CD4-positive, alpha-beta T cell (primary cell): ENCODE measurements at places on chromosomes 11 and 22. TPM values are rescaled to one million over a fixed set of nuclear protein-coding genes. Genes with fewer than 3 reads are reported as not detected.

DNA sequence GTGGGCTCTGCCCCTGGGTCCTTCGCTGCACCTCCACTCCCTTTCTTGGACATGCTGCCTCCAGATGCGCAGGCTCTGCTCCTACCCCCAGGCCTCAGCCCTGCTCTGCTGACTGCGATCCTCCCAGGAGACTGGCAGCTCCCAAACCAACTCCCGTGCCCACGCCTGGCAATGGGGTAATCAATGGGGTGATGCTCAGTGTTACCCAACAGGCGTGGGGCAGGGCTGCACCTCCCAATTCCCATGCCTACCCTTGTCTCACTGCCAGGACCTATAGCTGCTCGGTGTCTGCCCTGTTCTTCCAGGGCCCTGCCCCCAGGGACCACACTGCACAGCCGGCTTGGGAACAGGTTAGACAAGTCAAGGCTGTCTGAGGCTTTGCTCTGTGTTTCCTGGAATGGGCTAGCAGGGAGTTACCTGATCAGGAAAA, at the start of gene ALDH3B2:
TSS of gene ALDH3B2 (minus strand) at position 182 of the 430 bp plus-strand sequence. CDS start 7,688 bp downstream, outside the sequence.
- DNase-seq = no peak
- no peaks in the 10 kb centered on the region for H3K36me3 ChIP-seq
- no peaks in the 10 kb centered on the region for H3K4me1 ChIP-seq
- H3K27ac ChIP-seq = no peak within 1 kb of the TSS

Gene C11orf91
- not detected for total RNA-seq

- no peak overlapping the region for H3K4me3 ChIP-seq
- H3K27me3 ChIP-seq = peaks cover under 1% of the 10 kb centered on the region
- H3K36me3 ChIP-seq = no peaks in the 10 kb centered on the region
- peaks cover 16% of the 10 kb centered on the region for H3K4me1 ChIP-seq
- H3K27ac ChIP-seq = no peak overlapping the region
These were observed 80.3 kb downstream of the FBLN1 start for GRCh38 chr22:45582955-45583320.

Gene MYBPC3
- total RNA-seq = not detected

Gene PRR33
- total RNA-seq = not detected

DNA sequence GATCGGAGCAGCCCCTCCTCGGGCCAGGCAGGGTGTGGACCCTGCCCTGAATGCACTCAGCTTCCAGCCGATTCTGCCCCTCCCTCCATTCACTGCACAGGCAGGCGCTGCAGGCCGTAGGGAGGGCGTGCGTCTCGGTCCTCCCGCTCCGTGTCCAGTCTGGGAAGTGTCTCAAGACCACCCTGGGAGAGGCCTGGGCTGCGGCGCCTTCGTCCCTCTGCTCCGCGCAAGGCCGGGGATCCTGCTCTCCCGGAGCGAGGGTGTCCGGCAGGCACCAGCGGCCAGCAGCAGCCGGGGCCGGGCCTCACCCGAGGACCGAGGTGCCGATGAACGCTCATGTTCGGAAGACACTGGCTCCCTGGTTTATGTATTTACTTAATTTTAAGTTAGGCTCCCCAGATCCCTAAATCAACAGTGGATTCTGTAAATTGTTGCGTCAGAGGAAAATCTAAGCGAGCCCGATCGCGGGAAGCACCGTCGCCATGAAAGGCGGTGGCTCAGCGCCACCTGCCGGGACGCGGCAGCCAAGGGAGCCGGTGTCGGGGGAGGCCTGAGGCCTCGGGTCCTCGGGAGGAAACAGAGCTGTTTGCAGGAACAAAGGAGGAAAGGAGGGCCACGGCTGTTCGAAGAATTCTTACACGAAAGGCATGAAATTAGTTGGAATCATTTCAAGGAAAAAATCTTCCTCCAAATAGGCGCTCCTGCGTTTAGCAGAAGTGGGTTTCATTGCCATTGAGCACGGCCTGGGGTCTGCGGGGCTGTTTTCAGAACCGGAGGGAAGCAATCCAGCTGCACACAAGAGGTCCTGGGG, 195.3 kb downstream of the BRD1 start:
- no peaks in the 10 kb centered on the region for H3K4me1 ChIP-seq
- no peak overlapping the region for H3K4me3 ChIP-seq
- H3K36me3 ChIP-seq = no peaks in the 10 kb centered on the region
- no peak for DNase-seq
- no peaks in the 10 kb centered on the region for H3K27me3 ChIP-seq

GRCh38 chr22:20218326-20218872, 49.7 kb downstream of the RTN4R start:
- no peak overlapping the region for H3K4me3 ChIP-seq
- no peak overlapping the region for H3K27ac ChIP-seq
- no peak for DNase-seq
- H3K27me3 ChIP-seq = no peaks in the 10 kb centered on the region
- H3K36me3 ChIP-seq = no peaks in the 10 kb centered on the region
- no peaks in the 10 kb centered on the region for H3K4me1 ChIP-seq

GRCh38 chr22:45594123-45594941, 77.3 kb upstream of the ATXN10 start:
- H3K36me3 ChIP-seq = no peaks in the 10 kb centered on the region
- H3K27me3 ChIP-seq = no peaks in the 10 kb centered on the region
- H3K4me1 ChIP-seq = no peaks in the 10 kb centered on the region
- no peak overlapping the region for H3K27ac ChIP-seq
- no peak for DNase-seq

- no peak for DNase-seq
- peaks cover 9% of the 10 kb centered on the region for H3K27me3 ChIP-seq
- no peak overlapping the region for H3K4me3 ChIP-seq
- no peaks in the 10 kb centered on the region for H3K36me3 ChIP-seq
- H3K4me1 ChIP-seq = peaks cover 2% of the 10 kb centered on the region
These were observed 6.1 kb upstream of the B3GAT1 start for GRCh38 chr11:134417871-134418840.

Gene OR5A2
- not detected for total RNA-seq

Gene OR4X2
- total RNA-seq = not detected

- no peak overlapping the region for H3K4me3 ChIP-seq
- H3K4me1 ChIP-seq = no peaks in the 10 kb centered on the region
- DNase-seq = no peak
- no peaks in the 10 kb centered on the region for H3K36me3 ChIP-seq
These were observed 119.9 kb downstream of the FEZ1 start for GRCh38 chr11:125376117-125376516.

GRCh38 chr22:47197773-47198500, 435.5 kb downstream of the TBC1D22A start:
- no peak for DNase-seq
- H3K27ac ChIP-seq = no peak overlapping the region

DNA sequence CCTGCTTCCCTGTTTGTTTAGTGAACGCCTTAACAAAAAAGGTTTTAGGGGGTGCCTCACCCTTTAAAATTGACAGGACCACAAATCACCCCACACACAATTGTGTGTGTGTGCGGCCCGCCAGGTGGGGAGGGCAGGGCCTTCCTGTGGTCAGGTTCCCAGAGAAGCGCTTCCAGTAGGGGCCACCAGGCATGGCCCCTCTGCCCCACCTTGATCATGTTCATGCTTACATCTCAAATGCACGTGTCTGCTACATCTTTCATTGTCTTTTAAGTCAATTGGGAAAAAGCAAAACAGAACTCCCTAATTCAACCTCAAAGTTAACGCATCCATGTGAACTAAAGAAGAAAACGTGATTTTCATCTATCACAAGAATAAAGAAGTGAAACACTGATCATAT, 1335.3 kb downstream of the TBC1D22A start:
- H3K4me3 ChIP-seq = no peak overlapping the region
- peaks cover 33% of the 10 kb centered on the region for H3K4me1 ChIP-seq
- no peaks in the 10 kb centered on the region for H3K27me3 ChIP-seq
- no peak overlapping the region for H3K27ac ChIP-seq
- DNase-seq = no peak

DNA sequence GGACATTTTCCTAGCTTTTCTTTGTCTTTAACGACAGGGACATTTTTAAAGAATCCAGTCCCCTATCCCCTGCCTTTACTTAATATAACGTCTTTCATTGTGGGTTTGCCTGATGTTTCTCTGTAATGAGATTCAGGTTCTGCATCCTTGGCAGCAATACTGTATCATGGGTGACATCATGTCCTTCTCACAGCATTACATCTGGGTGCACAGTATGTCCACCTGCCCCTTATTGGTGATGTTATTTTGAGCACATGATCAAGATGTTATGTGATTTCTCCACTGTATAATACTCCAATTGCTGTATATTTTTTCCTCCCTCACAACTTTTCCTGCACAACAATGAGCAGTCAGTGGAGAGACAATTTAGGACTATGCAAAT, 9.7 kb upstream of the STK33 start:
- H3K36me3 ChIP-seq = no peaks in the 10 kb centered on the region
- H3K27ac ChIP-seq = no peak overlapping the region
- H3K4me3 ChIP-seq = no peak overlapping the region
- no peaks in the 10 kb centered on the region for H3K4me1 ChIP-seq
- no peak for DNase-seq
- peaks cover 3% of the 10 kb centered on the region for H3K27me3 ChIP-seq

Gene NLRP6
- total RNA-seq = 14.7 TPM

DNA sequence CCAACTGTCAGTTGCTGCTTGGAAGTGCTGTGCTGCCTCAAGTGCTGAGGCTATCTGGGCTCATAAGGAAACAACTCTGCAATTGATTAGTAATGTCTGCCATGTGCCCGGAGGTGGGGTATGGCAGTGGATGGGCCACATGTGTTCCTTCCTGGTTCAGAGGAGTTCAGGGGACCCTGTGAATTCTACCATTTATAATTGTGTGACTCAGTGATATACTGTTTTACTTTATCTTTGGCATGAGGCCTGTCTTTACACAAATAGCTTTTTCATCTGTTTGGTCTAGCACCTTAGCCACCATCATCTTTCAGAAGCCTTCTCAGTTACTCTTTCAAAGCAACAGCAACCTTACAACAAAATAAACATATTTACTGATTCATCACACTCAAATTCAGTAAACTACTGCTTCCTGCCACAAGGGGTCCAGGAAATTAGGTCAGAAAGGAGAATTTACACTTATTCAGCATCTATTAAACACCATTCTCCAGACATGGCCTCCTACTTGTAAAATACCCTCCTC, 20.9 kb downstream of the DKK3 start:
- no peaks in the 10 kb centered on the region for H3K27me3 ChIP-seq
- no peak overlapping the region for H3K4me3 ChIP-seq
- H3K36me3 ChIP-seq = no peaks in the 10 kb centered on the region
- no peaks in the 10 kb centered on the region for H3K4me1 ChIP-seq
